Heart right ventricle (tissue), 16 donors: ENCODE measurements at places on chromosomes 2 and 18. TPM values are rescaled to one million over a fixed set of nuclear protein-coding genes. Genes with fewer than 3 reads are reported as not detected.

Gene TMEM200C
- polyA plus RNA-seq = 1.7 TPM

Gene ARL4C
- polyA plus RNA-seq = 1.2 TPM

Gene UGT1A6
- not detected for polyA plus RNA-seq

Gene IFIH1
- 3.5 TPM for polyA plus RNA-seq

Gene REG1B
- not detected for polyA plus RNA-seq

Gene THSD7B
- polyA plus RNA-seq = 0.07 TPM

Gene CCDC148
- polyA plus RNA-seq = 0.51 TPM

Gene EPHA4
- 12.3 TPM for polyA plus RNA-seq

Gene SP140
- 0.51 TPM for polyA plus RNA-seq

Gene RGPD4
- not detected for polyA plus RNA-seq

Gene POMC
- polyA plus RNA-seq = 6.1 TPM

Gene PKDCC
- polyA plus RNA-seq = 121 TPM

Gene TCF7L1
- 8.9 TPM for polyA plus RNA-seq

GRCh38 chr2:32715391-32715841, 87.6 kb downstream of the TTC27 start:
- DNase-seq = no peak

- no peak for DNase-seq
Observed at GRCh38 chr2:205089958-205090357, 544.7 kb downstream of the PARD3B start.

- no peak for DNase-seq
Observed at GRCh38 chr2:224958462-224958857, 83.8 kb downstream of the DOCK10 start.

- DNase-seq = no peak
Observed at GRCh38 chr2:70956141-70956540, 20.4 kb downstream of the ATP6V1B1 start.

DNA sequence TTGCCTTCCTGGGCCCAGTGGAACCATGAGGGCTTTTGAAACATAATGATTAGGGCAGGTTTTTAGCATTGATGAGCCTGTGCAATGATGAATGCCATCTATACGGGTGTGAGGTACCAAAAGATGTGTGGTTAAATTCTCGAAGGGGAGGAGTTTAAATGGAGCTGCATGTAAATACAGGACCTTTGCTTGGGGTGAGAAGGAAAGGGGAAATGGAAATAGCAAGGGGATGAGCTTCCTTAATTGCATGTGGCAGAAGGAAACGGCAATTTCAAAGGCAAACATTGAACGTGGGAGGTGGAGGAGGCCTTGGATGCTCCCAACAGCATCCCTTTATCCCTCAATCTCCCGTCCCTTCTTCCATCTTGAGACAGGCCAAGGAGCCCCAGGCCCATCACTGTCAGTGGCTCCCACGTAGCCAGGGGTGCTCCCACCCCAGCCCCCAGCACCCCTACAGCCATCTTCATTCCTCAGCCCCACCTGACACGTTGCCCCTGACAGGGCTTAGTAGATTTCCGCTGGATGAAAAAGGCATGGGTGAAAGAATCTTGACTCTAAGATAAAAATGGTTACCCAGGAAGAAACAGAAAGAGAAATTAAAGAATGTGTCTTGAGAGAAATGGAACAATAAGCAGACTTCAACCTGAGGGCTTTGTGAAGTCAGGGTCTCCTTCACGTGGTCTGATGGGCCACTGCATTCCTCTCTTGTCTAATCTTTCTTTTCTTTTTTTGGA, 32.5 kb downstream of the INPP5D start:
- DNase-seq = no peak

DNA sequence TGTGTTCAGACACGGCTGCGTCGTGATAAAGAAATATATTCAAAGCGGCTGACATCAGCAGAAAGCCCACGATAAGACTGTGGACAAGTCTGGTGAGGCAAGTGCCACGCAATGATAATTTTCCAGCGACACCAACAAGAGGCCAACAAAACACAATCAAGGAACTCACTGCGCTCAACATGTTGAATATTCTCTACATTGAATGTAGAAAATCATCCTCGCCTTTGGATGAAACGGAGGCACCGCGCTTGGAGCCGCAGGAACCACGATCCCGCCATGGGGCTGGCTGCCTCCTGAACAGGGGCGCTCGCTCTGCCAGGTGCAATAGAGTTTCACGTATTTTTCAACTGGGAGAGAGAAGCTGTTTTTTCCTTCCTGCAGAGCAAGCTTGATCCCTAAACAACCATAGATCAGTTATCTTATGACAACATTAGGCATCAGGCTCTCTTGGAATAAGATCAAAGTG, 220.3 kb downstream of the ATAD2B start:
- no peak for DNase-seq

- DNase-seq = no peak
Observed at GRCh38 chr18:11668441-11669169, 20.5 kb upstream of the GNAL start.

GRCh38 chr2:132438691-132439090, 22.1 kb downstream of the GPR39 start:
- DNase-seq = no peak

GRCh38 chr2:191748059-191748461, 70.1 kb downstream of the NABP1 start:
- no peak for DNase-seq

GRCh38 chr2:100104718-100105677, 37.4 kb downstream of the AFF3 start:
- peak; percentile 25 for DNase-seq

DNA sequence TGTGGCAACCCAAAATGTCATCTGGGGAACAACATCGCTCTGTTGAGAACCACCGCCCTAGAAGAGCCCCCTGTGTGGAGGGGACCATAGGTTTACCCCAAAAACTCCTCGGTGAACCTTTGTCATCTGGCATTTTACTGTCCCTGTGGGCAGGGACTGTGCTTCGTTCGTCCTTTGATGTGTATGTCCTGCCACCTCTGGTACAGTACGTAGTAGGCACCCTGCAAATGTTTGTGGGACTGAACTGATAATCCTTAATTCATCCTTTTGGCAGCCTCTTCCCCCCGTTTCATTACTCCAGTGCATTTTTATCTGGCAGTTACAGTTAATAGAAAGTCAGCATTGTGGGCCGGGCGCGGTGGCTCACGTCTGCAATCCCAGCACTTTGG, 728 bp downstream of the NAPG start:
- no peak for DNase-seq

DNA sequence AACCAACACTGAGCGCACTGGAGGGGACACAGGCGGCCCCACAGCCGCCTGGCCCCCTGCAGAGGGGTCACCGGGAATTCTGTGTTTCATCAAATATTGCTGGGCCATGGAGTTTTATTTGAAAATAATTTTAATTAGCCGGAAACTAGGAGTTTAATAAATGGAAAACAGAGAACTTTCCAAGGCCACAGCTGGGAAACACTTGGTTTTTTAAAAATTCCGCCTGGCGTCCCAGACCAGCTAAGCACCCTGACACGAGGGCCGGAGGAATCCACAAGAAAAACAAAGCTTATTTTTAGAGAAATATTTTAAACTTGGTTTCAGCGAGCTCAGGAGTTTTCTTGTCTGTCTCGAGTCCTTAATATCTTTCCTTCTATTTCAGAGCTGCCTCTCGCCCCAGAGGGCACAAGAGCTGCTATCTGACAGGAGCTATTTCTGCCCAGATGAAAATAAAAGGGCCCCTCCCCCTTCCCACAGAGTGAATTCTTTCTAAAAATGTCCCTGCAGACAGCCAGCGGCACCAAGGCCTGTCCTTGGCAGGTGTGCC, 8.2 kb downstream of the ZFP36L2 start:
- peak; percentile 76 for DNase-seq

DNA sequence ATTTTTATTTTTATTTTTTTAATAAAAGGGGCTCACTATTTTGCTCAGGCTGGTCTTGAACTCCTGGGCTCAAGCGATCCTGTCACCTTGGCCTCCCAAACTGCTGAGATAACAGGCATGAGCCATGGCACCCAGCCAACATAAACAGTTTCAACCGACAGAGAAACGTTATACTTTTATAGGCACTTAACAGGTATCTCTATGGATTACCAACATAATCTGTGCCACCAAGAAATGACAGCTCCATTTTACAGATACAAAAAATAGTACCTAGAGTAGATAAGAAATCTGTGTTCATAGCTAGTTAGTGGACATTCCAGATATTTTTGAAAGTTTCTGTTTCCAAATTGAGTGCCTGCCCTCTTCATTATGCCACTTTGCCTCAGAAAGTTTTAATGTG, 1316.7 kb downstream of the LRP1B start:
- no peak for DNase-seq

DNA sequence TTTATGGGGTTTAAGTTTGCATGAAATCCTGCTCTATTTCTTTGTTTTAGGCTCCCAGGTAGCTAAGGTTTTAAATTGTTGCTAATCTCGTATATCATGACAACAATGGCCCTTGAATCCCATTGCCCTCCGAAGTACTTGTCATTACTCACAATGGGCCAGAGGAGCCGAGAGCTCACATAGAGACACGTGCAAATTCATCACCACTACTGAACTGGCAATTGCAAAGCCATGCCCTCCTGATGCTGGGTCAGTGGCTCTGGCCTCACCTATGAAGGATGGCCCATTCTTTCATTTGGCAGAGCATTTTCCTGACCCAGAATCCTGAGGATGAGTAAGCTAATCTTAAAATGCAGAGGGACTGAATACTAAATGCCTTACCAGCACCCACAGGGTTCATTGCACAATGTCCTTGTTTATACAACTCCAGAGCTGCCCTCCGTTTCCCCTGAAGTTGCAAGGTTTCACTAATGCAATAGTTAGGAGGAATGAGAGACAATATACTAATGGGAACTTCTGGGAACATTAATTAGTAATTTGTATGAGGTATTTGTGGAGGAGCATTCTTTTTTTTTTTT, 71.6 kb upstream of the GAREM1 start:
- DNase-seq = no peak

- DNase-seq = no peak
Observed at GRCh38 chr2:26238311-26238958, 6.0 kb downstream of the HADHA start.

- DNase-seq = no peak
Observed at GRCh38 chr2:96861074-96861473, 3.3 kb upstream of the ANKRD39 start.

GRCh38 chr2:5537180-5537688, 154.9 kb upstream of the SOX11 start:
- DNase-seq = no peak

DNA sequence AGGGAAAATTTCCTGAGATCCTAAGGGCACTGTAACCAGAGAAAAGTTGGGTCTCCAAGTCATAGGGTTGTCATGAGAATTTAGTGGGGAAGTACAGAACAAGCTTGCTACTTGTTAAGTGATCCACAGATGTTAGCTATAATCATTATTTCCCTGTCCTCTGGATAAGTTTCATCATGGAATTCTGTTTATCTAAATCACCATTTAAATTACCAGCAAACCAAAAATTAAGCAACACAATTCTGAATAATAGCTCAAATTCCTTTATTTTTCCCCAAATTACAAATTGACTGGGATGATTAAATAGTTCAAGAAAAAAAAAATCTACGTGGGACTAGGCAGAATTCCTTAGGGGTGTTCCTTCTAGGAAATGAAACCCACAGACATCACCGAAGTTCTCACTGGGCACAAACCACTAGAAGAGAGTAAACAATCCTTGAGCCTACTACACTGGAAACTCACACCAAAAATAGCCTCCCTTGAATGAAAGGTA, 159.5 kb downstream of the COL6A3 start:
- no peak for DNase-seq

- DNase-seq = no peak
Observed at GRCh38 chr18:10230072-10230471, 224.4 kb upstream of the APCDD1 start.

DNA sequence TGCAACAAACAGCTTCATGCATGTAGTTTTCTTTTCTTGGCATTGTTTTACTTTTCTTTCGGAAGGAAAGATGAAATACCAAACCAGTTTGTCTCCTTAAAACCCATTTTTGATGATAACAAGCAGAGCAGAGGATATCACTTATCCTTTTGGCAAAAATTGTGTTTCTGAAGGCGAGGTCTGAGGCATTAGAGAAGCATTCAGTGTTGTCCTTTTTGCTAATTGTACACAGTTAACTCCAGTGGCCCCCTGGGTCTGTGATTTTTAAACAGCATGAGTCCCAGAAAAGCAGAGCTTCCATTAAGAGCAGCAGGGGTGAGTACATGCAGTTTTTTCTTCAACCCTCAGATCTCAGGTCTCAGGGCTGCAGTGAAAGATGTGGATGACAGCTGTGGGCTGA, 41.3 kb downstream of the TTC39C start:
- no peak for DNase-seq

- DNase-seq = no peak
Observed at GRCh38 chr2:128512379-128513115, 193.9 kb upstream of the HS6ST1 start.

DNA sequence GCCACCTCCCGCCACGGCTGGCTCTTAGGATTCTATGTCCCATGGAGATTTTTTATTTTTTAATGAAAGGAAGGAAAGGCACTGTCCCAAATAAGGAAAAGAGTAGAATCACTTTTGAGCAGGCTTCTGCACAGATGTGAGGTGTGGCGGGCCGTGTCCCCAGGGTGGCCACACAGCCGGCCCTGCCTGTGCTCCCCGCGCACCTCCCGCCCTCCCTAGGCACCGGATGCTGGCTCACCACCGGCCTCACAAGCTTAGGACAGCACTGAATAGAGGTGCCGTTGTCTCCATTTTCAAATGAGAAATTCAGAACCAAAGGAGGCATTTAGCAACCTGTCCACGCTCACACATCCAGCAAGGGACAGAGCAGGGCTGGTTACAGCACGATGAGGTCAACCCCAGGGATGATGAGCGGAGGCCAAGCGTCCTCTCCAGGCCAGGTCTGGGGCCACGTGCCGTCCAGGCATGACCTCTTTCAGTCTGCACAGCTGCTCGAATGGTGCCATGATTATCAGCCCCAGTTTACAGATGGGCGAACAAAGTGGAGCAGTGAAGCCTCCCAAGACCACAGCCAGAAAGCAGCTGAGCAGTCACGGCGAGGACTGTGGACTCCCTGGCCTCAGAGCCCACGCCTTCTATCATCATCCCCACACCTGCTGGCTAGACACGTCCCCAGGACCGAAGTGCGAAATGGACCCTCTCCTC, 20.7 kb upstream of the TEX51 start:
- DNase-seq = no peak

- peak; percentile 75 for DNase-seq
Observed at GRCh38 chr2:127681288-127681804, 6.0 kb upstream of the LIMS2 start.

DNA sequence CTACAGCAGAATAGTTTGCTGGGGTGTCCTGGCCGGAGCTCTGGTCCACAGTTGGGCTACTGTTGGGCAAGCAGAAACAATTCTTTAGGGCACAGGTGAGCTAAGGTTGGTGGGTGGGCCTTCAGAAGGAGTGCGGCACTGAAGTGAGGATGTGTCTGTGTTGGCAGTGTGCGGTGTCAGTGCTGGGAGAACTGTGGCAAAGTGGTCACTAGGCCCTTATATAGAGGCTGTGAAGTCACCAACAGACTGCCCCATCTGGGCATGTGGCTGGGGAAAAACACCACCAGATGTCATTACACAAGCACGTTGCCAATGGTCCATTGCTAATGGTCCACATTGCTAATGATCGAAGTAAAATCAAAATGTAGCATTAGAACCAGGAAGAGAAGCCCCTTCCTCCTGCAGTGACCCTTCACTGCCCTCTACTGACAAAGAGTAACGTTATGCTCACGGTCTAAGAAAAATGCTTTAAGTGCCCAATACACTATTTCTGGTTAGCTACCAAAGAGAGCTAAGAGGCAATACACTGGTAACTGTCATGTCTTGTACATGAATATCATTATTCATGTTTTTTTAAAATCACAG, 21.3 kb downstream of the SCN1A start:
- DNase-seq = no peak

GRCh38 chr18:22872900-22873537, 60.1 kb upstream of the RBBP8 start:
- no peak for DNase-seq

GRCh38 chr18:23351521-23351920, 101.6 kb upstream of the RIOK3 start:
- DNase-seq = no peak
